Astrocyte (in vitro differentiated cells and primary cell): ENCODE measurements at places on chromosomes 1 and 21. TPM values are rescaled to one million over a fixed set of nuclear protein-coding genes. Genes with fewer than 3 reads are reported as not detected.

GRCh38 chr1:17335821-17336710 is 28.1 kb downstream of the PADI4 start:
- DNase-seq = peak; percentile 19
- H3K36me3 ChIP-seq = no peaks in the 10 kb centered on the region
- H3K4me3 ChIP-seq = no peak overlapping the region
- no peaks in the 10 kb centered on the region for H3K4me1 ChIP-seq
- H3K27me3 ChIP-seq = no peaks in the 10 kb centered on the region

GRCh38 chr1:225995919-225996864 is 3.0 kb downstream of the SDE2 start:
- H3K27me3 ChIP-seq = no peaks in the 10 kb centered on the region
- peak overlapping the region; percentile 31 for H3K4me3 ChIP-seq
- peak overlapping the region; percentile 40 for H3K27ac ChIP-seq
- no peak for DNase-seq
- peaks cover 25% of the 10 kb centered on the region for H3K36me3 ChIP-seq

DNA sequence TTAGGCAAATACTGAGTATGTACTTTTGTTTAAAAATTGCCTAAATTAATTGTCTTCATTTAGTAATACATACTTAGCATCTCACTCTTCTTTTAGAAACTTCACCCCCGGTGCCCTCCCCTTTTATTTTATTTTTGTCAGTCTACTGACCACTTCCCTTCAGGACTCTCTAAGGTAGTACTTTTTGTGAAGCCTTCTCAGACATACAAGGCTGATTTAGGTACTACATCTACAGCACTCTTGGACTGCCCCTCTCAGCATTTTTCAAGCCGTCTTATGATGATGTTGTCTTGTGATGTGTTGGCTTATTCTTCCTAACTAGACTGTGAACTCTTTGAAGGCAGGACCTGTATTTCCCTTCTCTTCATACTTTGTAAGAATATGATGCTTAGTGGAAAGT is 24.7 kb downstream of the RPS6KC1 start:
- no peak overlapping the region for H3K4me3 ChIP-seq
- peaks cover 3% of the 10 kb centered on the region for H3K36me3 ChIP-seq
- H3K4me1 ChIP-seq = no peaks in the 10 kb centered on the region
- no peak for DNase-seq

DNA sequence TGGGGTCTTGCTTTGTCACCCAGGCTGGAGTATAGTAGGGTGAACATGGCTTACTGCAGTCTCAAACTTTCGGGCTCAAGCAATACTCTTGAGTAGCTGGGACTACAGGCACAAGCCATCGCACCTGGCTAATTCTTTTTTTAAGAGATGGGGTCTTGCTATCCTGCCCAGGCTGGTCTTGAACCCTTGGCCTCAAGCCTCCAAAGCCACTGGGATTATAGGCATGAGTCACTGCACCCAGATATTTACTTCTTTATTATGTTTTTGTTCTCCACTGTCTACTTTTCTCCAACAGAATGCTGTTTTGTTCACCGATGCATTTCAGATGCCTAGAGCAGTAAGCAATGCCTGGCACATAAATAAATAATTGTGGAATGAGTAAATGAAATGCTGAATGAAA is 72.4 kb downstream of the ADCY10 start:
- H3K27me3 ChIP-seq = no peaks in the 10 kb centered on the region
- H3K36me3 ChIP-seq = no peaks in the 10 kb centered on the region
- no peaks in the 10 kb centered on the region for H3K4me1 ChIP-seq
- no peak for DNase-seq

GRCh38 chr21:45818276-45818903 is 163.2 kb upstream of the COL6A1 start:
- peaks cover 24% of the 10 kb centered on the region for H3K4me1 ChIP-seq
- H3K4me3 ChIP-seq = peak overlapping the region; percentile 16
- H3K36me3 ChIP-seq = no peaks in the 10 kb centered on the region
- H3K27me3 ChIP-seq = no peaks in the 10 kb centered on the region
- DNase-seq = peak; percentile 77

GRCh38 chr1:15246960-15247614 is at the start of gene FHAD1:
TSS of gene FHAD1 (plus strand) at chr1:15247223. CDS start at chr1:15251785, 4,562 bp downstream.
- peaks cover 18% of the 10 kb centered on the region for H3K27me3 ChIP-seq
- H3K4me3 ChIP-seq = peak within 1 kb of the TSS; percentile 48
- H3K27ac ChIP-seq = no peak within 1 kb of the TSS
- no peaks in the 10 kb centered on the region for H3K4me1 ChIP-seq
- H3K36me3 ChIP-seq = no peaks in the 10 kb centered on the region
- peak; percentile 22 for DNase-seq

- peak; percentile 80 for DNase-seq
- H3K27ac ChIP-seq = no peak overlapping the region
- no peaks in the 10 kb centered on the region for H3K4me1 ChIP-seq
These were observed 3.3 kb upstream of the GBP1 start for GRCh38 chr1:89068291-89068690.

DNA sequence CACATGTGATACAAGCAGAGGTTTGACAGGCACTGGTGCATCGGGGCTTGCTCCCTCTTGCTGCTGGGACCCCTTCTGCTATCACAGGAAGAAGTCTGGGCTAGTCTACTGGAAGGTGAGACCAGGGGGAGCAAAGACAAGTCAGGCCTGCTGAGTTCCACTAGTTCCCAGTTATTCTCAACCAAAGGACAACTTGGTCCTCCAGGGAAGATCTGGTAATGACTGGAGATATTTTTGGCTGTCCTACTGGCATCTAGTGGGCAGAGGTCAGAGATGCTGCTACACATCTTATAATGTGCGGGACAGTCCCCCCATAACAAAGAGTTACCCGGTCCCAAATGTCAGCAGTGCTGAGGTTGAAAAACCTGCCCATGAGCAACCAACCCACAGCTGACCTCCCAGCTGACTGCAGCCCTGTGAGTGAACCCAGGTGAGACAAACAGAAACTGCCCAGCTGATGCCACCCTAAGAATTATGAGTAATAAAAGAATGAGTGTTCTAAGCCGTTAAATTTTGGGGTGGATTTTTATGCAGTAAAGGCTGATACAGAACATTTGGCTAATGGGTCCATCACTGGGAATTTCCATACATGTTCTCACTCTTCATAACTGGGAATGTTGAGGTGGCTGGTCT is 71.6 kb downstream of the NENF start:
- H3K4me1 ChIP-seq = no peaks in the 10 kb centered on the region
- H3K36me3 ChIP-seq = no peaks in the 10 kb centered on the region
- no peak for DNase-seq
- no peak overlapping the region for H3K4me3 ChIP-seq

GRCh38 chr1:203930342-203930741 is 68.9 kb downstream of the SNRPE start:
- H3K36me3 ChIP-seq = no peaks in the 10 kb centered on the region
- no peaks in the 10 kb centered on the region for H3K4me1 ChIP-seq
- no peak overlapping the region for H3K4me3 ChIP-seq
- peak; percentile 58 for DNase-seq
- H3K27ac ChIP-seq = no peak overlapping the region

GRCh38 chr1:169100208-169100607 is 6.3 kb upstream of the ATP1B1 start:
- H3K4me1 ChIP-seq = peaks cover 15% of the 10 kb centered on the region
- H3K27me3 ChIP-seq = peaks cover 12% of the 10 kb centered on the region
- no peak for DNase-seq
- no peak overlapping the region for H3K27ac ChIP-seq
- no peaks in the 10 kb centered on the region for H3K36me3 ChIP-seq
- H3K4me3 ChIP-seq = no peak overlapping the region

- peak; percentile 66 for DNase-seq
- H3K4me3 ChIP-seq = no peak overlapping the region
- H3K4me1 ChIP-seq = peaks cover 2% of the 10 kb centered on the region
- H3K27me3 ChIP-seq = no peaks in the 10 kb centered on the region
- no peak overlapping the region for H3K27ac ChIP-seq
- H3K36me3 ChIP-seq = no peaks in the 10 kb centered on the region
These were observed 54.1 kb downstream of the C8A start for GRCh38 chr1:56908619-56909221.

- H3K36me3 ChIP-seq = peaks cover 5% of the 10 kb centered on the region
- no peak overlapping the region for H3K4me3 ChIP-seq
- no peaks in the 10 kb centered on the region for H3K4me1 ChIP-seq
- H3K27me3 ChIP-seq = no peaks in the 10 kb centered on the region
- DNase-seq = peak; percentile 29
- no peak overlapping the region for H3K27ac ChIP-seq
These were observed 4.2 kb downstream of the STXBP3 start for GRCh38 chr1:108750476-108751181.

DNA sequence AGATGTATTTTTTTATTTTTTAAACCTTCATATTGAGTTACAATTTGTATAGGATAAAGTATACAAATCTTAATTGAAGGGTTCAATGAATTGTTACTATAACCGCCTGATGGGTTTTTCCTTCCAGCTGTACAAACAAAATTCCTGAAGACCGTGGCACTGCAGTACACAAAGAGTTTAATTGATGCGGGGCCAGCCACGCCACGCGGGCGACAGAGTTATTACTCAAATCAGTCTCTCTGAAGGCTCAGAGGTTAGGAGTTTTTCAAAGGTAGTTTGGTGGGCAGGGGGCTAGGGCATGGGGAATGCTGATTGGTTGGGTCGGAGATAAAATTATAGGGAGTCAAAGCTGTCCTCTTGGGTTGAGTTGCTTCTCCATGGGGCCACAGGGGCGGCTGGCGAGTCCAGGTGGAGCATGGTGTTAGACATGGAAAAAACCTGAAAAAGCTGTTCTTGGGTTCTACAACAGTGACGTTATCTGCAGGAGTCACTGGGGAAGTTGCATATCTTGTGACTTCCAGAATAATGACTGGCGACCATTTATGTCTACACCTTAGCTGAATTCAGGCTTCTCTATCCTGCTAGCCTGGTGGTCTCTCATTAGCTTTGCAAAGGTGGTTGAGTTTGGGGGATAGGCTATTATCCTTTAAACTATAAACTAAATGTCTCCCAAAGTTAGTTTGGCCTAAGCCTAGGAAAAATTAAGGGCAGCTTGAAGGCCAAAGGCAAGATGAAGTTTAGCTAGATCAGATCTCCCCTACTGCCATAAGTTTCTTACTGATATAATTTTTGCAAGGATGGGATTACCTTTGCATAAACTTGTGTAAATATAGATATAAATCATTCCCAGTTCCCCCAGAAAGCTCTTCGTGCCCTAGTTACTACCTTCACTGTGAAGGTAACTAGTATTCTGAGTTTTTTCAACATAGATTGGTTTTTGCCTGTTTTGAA is 13.0 kb upstream of the TMEM9 start:
- H3K4me1 ChIP-seq = peaks cover 3% of the 10 kb centered on the region
- DNase-seq = no peak
- H3K4me3 ChIP-seq = no peak overlapping the region
- H3K27ac ChIP-seq = no peak overlapping the region

DNA sequence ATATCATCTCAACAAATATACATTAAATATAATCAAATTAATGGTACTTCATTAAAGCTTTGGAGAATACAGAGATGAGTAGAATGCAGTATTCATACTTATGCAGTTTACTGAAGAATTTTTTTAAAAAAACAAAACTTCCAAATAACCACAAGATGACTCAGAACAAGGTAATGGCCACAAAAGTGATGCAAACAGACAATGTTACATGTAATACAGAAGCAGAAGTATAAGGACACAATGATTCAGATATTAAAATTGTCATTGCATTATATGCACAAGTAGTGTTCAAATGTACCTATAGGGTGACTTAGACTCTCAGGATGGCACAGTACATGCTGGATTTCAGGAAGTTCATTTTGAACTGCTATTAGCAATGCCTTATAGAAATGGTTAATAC is 227.2 kb upstream of the ST6GALNAC5 start:
- DNase-seq = peak; percentile 10
- no peaks in the 10 kb centered on the region for H3K4me1 ChIP-seq
- no peak overlapping the region for H3K4me3 ChIP-seq
- H3K27ac ChIP-seq = no peak overlapping the region

DNA sequence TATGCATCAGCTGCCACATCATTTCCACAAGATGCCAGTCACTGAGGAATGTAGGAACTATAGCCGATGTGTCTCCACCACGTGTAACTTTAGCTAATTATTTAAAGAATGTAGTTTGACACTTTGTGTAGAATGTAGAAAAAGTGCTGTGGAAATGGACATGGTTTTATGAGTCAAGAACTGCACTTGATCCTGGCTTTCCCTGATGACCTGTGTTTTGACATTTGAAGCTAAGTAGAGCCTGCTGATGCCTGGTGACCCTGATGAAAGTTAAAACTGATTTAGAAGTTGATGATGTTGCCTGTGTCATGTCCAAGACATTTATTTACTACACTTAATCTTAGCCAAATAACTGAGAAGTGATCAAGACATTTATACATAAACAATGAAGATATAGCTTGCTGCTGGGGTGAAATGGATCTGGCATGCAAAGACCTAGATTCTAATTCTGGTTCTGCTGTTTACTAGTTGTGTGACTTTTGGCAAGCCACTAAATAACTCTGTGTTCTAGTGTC is 4.4 kb upstream of the OSBPL9 start:
- no peaks in the 10 kb centered on the region for H3K27me3 ChIP-seq
- H3K36me3 ChIP-seq = no peaks in the 10 kb centered on the region
- DNase-seq = no peak
- H3K4me3 ChIP-seq = no peak overlapping the region
- H3K4me1 ChIP-seq = peaks cover 5% of the 10 kb centered on the region

DNA sequence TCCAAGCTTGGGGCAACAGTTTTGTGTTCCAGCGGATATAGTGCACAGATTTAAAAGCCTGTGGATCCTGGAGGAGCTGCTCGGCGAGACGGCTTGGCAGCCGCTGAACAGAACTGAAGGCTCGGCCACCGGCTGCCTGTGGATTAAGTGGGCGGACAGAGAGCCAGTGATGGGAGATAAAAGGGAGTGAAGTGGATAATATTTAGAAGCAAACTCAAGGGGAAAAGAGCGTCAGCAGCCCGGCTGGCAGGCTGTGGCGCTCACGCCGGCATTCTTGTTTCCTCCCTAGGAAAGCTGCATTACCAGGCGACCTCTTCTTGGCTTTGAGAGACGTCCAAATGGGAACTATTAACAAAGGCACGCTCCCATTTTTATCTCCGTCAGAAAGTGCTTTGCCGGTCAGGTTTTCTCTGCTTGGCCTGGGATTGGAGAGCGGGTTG is 10.4 kb downstream of the TRABD2B start:
- no peak overlapping the region for H3K4me3 ChIP-seq
- no peaks in the 10 kb centered on the region for H3K36me3 ChIP-seq
- peaks cover 4% of the 10 kb centered on the region for H3K4me1 ChIP-seq
- H3K27me3 ChIP-seq = peaks cover 44% of the 10 kb centered on the region
- H3K27ac ChIP-seq = no peak overlapping the region

- no peak overlapping the region for H3K4me3 ChIP-seq
- H3K27me3 ChIP-seq = no peaks in the 10 kb centered on the region
- no peaks in the 10 kb centered on the region for H3K4me1 ChIP-seq
- H3K36me3 ChIP-seq = no peaks in the 10 kb centered on the region
- no peak for DNase-seq
These were observed 11.6 kb downstream of the ZNF678 start for GRCh38 chr1:227574926-227575325.

GRCh38 chr1:96313216-96313615 is 408.4 kb upstream of the PTBP2 start:
- no peaks in the 10 kb centered on the region for H3K36me3 ChIP-seq
- H3K4me1 ChIP-seq = peaks cover 11% of the 10 kb centered on the region
- peak; percentile 90 for DNase-seq
- no peak overlapping the region for H3K27ac ChIP-seq
- H3K4me3 ChIP-seq = no peak overlapping the region

The MEX3A gene
- 32.9 and 37.6 TPM in 2 replicates for total RNA-seq

The ZNF326 gene
- 24.6 and 27.7 TPM in 2 replicates for total RNA-seq

The MYOG gene
- total RNA-seq = not detected in 2 replicates

The SPATA21 gene
- not detected in 2 replicates for total RNA-seq

The SPRR2A gene
- total RNA-seq = not detected in 2 replicates

The TMOD4 gene
- total RNA-seq = 1.4 TPM in 1 of 2 replicates, not detected in the other

The AIM2 gene
- 1.3 and 1.5 TPM in 2 replicates for total RNA-seq

The VANGL2 gene
- 25.5 and 26.1 TPM in 2 replicates for total RNA-seq

The RGS16 gene
- total RNA-seq = 4.3 and 5.7 TPM in 2 replicates

The CSMD2 gene
- 11.1 and 13.6 TPM in 2 replicates for total RNA-seq

The VHLL gene
- total RNA-seq = 0.34 TPM in 1 of 2 replicates, not detected in the other

The DPT gene
- not detected in 2 replicates for total RNA-seq

The PHC2 gene
- total RNA-seq = 112 and 113 TPM in 2 replicates

The LIN28A gene
- 16.7 and 43.7 TPM in 2 replicates for total RNA-seq
